ENCODE measurements at places on chromosomes 2 and 18. TPM values are rescaled to one million over a fixed set of nuclear protein-coding genes. Genes with fewer than 3 reads are reported as not detected.

The PFN4 gene
- not detected for total RNA-seq

The HOXD8 gene
- 7.2 TPM for total RNA-seq

The LYG1 gene
- 1.1 TPM for total RNA-seq

The ANTXR1 gene
- 27.7 TPM for total RNA-seq

The ATIC gene
- 28.9 TPM for total RNA-seq

The ATOH8 gene
- total RNA-seq: 210 TPM

The CDH19 gene
- 3.4 TPM for total RNA-seq
